Suppressor macrophage (primary cell): ENCODE measurements at places on chromosomes 6 and 20.

DNA sequence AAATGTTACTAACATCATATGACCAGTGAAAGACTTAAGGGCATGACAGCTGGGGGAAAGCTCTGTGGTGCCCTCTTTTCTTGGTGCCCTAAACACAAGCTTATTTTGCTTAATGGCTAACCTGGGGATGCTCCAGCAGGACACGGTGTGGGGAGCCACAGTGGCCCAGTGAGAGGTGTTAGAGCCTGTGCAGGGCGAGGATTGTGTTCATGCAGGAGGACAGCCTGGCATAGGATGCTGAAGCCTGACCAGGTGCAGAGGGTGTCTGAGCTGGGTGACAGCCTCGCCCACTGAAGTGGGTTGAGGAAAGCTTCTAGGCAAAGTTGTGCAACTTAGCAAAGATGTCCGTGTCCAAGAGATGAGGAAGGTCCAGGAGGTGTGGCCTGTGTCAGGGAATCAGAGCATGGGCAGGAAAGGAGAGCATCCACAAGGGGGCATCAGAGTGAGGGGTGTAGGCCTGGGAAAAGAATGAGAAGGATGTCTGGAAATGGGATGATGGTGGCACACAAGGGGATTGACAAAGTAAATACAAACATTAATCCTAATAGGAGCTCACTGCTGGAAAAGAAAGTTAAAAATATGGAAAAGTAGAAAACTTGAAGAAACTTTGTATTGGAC, 33.9 kb downstream of the SLC17A4 start:
- DNase-seq = peak; percentile 77

GRCh38 chr6:166619912-166620311, 7.1 kb downstream of the RPS6KA2 start:
- DNase-seq = no peak

DNA sequence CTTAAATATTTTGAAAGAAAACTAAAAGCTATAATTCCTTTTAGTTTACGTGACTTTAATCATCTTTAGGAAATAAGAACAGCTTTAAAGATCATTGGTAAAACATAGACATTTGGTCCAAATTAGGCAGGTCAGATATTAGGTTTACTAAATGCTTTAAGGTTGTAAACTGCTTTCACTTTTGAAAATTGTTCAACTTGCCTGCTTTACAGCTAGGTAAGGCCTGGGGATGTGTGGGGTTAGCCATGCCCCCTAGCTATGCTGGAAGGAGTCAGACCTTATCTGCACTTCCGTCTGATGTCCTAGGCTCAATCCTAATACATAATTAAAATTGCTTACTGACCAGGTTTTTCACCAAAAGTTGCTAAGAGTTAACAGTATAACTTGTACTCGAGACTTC, 30.5 kb upstream of the TPD52L1 start:
- no peak for DNase-seq

DNA sequence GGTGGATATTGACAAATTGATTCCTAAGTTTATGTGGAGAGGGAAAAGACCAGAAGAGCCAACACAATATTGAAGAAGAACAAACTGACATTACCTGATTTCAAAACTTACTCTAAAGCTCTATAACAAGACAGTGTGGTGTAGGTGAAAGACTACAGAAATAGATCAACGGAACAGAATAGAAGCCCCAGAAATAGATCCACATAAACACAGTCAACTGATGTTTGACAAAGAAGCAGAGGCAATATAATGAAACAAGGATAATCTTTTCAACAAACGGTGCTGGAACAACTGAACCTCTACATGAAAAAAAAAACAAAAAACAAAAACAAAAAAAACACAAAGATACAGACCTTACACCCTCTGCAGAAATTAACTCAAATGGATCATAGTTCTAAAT, 50.2 kb downstream of the MAP3K5 start:
- DNase-seq = no peak

DNA sequence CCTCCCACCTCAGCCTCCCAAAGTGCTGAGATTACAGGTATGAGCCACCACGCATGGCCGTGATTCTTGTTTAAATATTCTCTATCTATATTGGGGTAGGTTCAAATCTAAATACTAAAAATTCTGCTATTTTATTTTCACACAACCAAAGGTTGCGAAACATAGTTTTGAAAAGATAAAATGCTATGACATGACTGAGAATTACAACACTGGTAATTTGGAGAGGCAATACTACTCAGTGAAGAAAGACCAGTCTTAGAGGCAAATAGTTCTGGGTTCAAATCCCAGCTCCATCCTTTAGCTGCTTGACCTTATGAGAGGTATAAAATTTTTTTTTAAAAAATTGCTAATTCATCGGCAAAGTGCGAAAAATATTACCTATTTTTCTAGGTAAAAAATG, 137.0 kb upstream of the PREP start:
- no peak for DNase-seq

GRCh38 chr6:42279966-42280629, 62.4 kb upstream of the MRPS10 start:
- DNase-seq = no peak

- DNase-seq = no peak
Observed at GRCh38 chr6:149233056-149233715, 84.3 kb upstream of the TAB2 start.

GRCh38 chr6:146985111-146985510, 219.1 kb upstream of the STXBP5 start:
- DNase-seq = no peak

DNA sequence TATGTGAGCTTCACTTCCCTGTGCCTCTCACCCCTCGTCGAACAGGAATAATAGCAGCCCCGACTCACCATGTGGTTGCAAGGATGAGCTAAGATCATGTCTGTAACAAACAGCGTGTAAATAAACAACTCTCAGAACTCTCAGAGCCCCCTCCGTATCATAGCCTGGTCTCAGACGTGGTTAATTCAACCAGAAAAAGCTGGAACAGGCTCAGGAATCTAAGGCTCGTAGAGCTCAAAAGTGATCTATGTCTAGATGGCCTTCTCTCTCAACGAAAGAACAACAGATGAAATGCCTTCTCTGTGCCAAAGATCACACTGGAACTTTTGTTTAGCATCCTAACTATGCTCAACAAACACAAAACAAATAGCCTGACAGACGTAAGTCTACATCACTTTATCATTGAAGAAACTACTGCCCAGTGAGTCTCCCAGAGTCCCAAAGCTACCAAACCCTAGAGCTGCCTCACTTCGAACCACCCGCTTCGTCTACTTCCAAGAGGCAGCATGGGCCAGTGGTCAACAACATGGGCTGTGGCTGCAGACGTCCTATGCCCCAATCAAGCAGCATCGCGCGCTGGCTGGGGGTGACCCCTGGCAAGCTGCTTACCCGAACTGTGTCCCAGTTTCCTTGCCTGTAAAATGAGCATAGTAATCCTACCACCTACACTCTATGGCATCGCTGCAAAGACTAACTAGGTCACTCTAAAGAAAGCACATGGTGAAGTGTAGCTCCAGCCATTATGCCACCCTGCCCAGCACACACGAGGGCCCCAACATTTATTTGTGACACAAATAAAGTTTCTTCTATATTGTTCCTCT, 35.1 kb downstream of the NFATC2 start:
- DNase-seq = no peak

- DNase-seq = no peak
Observed at GRCh38 chr6:14447240-14447639, 329.7 kb downstream of the CD83 start.

DNA sequence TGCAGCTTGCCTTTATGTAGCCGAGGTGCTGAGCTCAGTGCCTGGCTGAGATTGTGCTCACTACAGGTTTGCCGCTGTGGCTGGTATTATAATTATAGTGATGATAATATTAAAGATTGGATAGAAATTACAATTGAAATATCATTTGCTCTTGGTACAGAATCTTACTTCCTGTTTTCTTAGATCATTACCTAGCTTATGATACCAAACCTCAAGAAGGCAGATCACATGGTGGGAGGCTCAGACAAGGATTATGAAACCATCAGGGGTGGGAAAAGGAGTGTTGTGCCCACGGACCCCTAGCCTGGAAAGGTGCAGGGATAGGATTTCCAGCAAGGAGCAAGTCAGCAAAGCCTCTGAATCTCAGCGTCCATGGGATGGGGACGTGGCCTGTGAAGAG, 70.6 kb downstream of the IGF2R start:
- DNase-seq = no peak

- no peak for DNase-seq
Observed at GRCh38 chr6:140208286-140208685, 833.8 kb upstream of the CITED2 start.

DNA sequence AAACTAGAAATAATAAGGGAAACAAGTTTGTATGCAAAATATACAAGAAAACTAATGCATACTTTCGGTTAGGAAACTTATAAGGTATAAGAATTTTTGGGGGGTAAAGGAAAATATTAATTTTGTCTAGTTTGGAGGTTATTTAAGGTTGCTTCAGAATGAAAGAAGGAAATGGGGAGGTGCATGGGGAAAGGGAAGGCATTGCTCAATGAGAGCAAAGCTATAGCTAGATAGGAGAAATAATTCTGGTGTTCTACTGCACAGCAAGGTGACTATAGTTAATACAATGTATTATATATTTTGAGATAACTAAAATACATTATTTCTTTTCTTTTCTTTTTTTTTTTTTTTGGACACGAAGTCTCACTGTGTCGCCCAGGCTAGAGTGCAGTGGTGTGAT, 5.4 kb upstream of the MYMX start:
- peak; percentile 53 for DNase-seq

GRCh38 chr20:44526129-44526528, 4.3 kb upstream of the SERINC3 start:
- DNase-seq = no peak
